ENCODE measurements at places on chromosomes 12 and 14. TPM values are rescaled to one million over a fixed set of nuclear protein-coding genes. Genes with fewer than 3 reads are reported as not detected.

Gene TAC3
- 4.5 TPM for total RNA-seq

Gene NRIP2
- 0.33 TPM for total RNA-seq

Gene KSR2
- 0.41 TPM for total RNA-seq

Gene KRT73
- not detected for total RNA-seq

Gene AICDA
- total RNA-seq, result not detected

Gene ABCC9
- total RNA-seq, result 35.7 TPM

Gene CHMP4A
- 65.6 TPM for total RNA-seq

Gene ST8SIA1
- 23.5 TPM for total RNA-seq

- no peak for DNase-seq
Observed at GRCh38 chr14:21496453-21496852, 14.7 kb downstream of the METTL3 start.

GRCh38 chr12:59719701-59720100 lies 123.9 kb downstream of the SLC16A7 start:
- no peak for DNase-seq

DNA sequence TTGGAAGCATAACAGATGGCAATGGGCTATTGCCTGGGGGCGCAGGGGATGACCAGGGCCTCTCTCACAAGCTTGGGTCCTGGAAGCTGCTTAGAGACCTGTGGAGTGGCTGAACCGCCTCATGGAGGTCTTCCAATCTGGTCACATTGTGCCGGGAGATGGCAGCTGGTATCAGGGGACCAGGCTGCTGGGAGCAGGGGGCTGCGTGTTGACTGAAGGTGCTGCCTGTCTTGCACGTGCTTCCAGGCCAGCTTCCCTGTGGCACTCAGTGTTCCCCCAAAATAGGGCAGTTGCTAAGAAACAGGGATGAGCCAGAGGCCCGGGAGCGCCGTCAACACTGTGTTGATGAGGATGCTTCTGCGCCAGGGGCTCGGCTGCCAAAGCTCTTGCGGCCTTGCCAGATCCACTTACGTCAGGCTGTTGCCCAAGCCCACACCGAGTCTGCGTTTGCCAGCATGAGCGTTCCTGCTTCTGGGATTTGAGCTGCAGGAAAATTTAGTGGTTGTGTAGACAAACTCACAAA lies 39.8 kb downstream of the ELK3 start:
- peak; percentile 99 for DNase-seq

GRCh38 chr12:55172686-55173085 lies 46.5 kb downstream of the OR9K2 start:
- no peak for DNase-seq

- no peak for DNase-seq
Observed at GRCh38 chr14:55665067-55665675, 85.2 kb downstream of the KTN1 start.

GRCh38 chr12:133080368-133081158 lies at the start of gene ZNF140:
TSS of gene ZNF140 (plus strand) at chr12:133080923. CDS start at chr12:133081321, 398 bp downstream.
- peak; percentile 98 for DNase-seq

GRCh38 chr12:80472911-80473500 lies 29.0 kb downstream of the PTPRQ start:
- DNase-seq, result no peak

GRCh38 chr12:69266036-69266635 lies 26.8 kb downstream of the CPSF6 start:
- DNase-seq, result no peak

DNA sequence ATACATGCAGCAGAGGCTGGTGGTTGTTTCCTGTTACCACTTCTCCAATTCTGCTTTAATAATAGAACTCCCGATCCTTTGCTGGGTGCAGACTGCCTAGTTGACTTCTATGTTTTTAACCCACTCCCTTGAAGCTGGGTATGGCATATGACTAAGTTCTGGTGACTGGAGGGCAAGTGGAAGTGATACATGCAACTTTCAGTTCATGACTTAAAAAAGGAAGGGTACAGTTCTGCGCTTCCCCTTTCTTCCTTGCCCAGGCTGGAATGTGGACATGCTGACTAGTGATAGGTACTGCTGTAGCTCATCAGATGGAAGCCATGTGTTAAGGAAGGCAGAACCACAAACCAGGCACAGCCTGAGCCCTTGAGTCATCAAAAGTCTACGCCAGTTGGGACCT lies 2.4 kb upstream of the A2M start:
- no peak for DNase-seq
